Effector CD8-positive, alpha-beta T cell (primary cell): ENCODE measurements at places on chromosomes 1 and 21.

DNA sequence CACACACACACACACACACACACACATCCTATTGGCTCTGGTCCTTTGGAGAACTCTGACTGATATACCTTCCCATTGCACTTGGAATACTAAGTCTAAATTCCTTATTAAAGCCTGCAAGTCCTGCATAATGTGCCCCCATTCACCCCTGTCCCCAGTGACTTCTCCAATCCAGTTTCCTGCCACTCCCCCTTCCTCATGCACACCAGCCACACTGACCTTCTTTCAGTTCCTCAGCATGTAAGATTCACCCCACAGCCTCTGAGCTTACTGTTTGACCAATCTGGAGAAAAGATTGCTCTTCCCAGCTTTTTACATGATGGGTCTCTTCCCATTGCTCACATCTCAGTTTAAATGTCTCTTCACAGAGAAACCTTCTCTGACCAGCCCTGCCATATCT is 146.6 kb downstream of the TBX15 start:
- DNase-seq: no peak

DNA sequence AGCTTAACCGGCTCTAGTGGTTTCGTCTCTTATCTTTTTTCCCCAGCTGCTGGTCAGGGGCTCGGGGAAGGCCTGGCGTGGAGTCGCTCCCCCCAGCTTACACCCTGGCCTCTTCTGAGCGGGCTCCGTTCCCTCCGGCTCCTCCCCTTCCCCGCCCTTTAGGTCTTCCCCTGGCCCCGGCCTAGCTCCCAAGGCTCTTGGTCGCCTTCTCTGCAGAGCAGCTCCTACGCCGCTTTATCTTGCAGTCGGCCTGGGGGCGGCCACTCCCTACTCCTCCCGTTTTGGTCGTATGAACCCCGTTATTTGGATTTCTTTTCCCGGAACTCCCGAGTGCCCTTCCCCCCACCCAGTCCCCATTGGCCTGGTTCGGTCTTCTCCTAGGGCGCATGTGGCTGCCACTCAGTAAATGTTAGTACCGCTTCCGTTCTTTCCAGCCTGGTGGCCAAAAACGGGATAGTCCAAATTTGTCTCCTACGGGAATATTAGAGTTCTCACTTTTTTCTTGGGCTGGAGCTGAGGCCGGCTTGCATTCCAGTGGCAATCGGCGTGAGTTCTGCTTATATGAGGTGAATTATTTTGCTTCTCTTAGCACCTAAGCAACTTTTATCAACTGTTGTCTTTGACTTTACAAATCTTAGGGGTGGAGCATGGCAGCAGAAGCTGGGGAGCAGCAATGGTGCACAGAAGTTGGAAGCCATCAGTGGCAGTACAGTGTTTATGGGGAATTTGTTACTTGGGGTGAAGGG is 467 bp downstream of the THRAP3 start:
- peak; percentile 75 for DNase-seq

DNA sequence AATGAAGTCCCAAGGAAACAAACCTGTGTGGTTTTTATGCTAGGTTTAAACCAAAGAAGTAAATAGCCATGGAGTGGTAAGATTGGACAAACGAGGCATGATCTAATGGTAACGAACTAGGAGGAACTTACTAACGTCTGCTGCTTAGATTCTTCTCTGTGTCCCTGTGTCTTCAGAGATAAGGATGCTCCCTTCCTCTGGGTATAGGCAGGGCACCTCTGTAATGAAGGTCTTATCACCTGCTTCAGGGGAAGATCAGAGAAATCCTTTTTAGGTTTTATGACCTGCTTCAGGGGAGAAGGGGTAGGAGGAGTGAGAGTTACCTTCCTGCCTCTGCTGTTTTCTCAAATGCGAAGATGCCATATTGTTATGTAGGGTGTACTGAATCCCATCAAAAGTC is 214.9 kb upstream of the L1TD1 start:
- no peak for DNase-seq

GRCh38 chr1:153958961-153959260 is 499 bp upstream of the CRTC2 start:
- no peak for DNase-seq

- DNase-seq: peak; percentile 55
Observed at GRCh38 chr1:32240140-32240951, 6.7 kb upstream of the FAM167B start.

DNA sequence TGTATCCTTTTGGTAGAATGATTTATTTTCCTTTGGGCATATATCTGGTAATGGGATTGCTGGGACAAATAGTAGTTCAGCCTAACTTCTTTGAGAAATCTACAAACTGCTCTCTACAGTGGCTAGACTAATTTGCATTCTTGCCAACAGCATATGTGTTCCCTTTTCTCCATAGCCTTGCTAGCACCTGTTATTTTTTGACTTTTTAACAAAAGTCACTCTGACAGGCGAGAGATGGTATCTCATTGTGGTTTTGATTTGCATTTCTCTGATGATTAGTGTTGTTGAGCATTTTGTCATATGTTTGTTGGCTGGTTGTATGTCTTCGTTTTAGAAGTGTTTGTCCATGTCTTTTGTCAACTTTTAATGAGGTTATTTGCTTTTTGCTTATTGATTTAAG is 99.8 kb downstream of the UCK2 start:
- DNase-seq: no peak

DNA sequence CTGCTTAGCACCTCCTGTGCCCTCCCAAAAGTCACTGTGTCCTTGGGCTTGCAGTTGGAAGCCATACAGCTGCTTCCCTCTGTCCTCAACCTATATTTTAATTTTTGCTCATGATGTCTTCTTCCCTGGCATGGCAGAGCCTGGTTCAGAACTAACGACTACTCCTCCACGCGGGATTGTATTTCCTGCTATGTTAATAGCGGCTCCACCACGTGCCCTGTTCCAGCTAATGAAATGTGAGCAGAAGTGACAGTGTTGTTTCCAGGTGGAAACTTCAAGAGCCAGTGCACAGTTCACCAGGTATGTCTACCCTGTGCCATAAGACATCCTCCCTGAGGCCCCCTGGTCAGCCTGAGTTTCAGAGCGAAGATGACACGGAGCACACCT is 52.1 kb downstream of the DHRS3 start:
- DNase-seq: no peak

- DNase-seq: no peak
Observed at GRCh38 chr1:26079960-26080814, 12.8 kb upstream of the TRIM63 start.

DNA sequence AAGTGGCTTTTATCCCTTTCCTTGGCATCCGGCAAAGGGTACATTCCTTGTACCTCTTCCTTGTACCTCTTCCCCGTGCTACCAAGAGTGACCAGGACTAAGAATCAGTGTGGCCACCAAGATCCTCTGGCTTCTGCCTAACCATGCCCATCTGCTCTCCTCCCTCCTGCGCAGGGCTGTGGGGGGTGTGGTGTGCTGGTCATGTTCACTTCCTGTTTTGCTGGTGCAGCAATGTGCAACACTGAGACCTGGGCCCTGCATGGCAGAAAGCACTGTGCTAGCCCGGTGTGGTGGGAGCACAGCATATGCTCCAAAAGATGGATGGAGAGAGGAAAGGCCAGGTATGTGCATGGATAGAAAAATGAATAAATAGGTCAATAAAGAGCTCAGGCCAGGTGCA is 33.3 kb upstream of the TENT5C start:
- no peak for DNase-seq

DNA sequence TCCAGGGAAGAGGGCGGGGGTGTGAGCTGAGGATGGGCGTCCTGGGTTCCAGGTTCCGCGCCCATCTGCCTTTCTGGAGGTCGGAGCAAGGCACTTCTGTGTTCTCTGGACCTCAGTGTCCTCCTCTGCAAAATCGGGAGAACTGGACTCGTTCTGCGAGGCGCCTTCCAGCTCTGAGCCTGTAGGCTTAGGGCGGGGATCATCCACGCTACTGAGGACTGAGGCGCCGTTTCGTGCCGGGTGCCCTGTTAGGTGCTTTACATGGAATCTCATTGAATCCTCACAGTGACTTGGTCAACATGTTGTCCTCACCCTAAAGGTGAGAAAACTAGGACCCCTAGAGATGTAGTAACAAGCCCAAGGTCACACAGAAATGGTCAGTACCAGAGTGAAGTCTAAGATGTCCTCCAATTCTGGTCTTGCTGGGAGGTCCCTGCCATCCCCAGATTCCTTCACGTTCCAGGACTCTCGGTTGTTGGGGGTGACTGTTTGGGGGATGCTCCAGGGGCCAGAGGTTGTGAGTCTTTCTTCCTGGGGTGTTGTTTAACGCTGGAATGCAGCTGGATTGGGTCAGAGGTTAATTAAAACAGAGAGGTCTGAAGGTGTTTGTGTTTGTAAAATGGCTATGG is 677 bp downstream of the PRKAA2 start:
- DNase-seq: no peak

- DNase-seq: no peak
Observed at GRCh38 chr1:45243476-45244343, 37.3 kb upstream of the ZSWIM5 start.

GRCh38 chr1:223233410-223234169 is 90.5 kb upstream of the TLR5 start:
- no peak for DNase-seq

DNA sequence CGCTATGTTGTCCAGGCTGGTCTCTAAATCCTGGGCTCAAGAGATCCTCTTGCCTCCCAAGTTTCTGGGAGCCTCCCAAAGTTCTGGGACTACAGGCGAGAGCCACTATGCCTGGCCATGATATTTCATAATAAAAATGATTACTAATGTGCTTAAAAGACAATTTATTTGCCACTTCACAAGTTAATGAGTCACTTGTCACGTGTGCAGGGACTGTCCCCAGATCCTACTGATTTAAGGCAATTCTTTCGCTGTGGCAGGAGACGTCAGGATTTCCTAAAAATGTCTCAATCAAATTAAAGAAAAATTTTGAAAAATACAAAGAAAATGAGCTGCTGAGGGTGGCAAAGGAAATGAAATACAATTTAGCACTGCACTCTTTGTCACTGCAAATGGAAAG is 43.5 kb downstream of the B3GALNT2 start:
- no peak for DNase-seq

DNA sequence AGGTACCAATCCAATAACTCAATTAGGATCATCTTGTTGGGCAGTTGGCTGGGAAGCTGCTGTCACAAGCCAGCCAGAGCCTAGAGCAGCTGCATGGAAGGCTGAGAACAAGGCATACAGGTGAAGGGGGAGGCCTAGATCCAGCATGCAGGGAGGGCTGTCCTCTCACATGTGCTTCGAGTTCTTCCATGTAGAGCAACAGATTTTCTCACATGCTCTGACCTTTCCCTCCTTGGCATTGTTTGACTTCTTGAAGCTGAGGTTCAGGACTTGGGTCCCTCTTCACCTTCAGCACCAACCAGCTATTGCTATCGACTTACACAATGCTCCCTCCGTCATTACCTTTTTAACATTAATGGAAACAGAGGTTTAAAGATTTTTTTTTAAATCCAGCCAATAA is 257.7 kb downstream of the ATG4C start:
- no peak for DNase-seq

GRCh38 chr1:213564215-213564659 is 423.5 kb upstream of the PROX1 start:
- no peak for DNase-seq

DNA sequence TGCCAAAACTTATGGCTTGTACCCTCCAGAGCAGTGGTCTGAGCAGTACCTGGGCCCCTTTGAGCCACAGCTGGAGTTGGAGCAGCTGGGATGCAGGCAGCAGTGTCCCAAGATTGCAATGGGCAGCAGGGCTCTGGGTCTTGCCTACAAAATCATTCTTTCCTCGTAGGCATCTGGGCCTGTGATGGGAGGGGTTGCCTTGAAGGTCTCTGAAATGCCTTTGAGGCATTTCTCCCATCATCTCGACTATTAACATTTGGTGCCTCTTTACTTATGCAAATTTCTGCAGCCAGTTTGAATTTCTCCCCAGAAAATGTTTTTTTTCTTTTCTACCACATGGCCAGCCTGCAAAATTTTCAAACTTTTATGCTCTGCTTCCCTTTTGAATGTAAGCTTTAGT is 31.0 kb upstream of the TSPAN2 start:
- no peak for DNase-seq

GRCh38 chr1:70628973-70629372 is 217.9 kb downstream of the CTH start:
- no peak for DNase-seq

DNA sequence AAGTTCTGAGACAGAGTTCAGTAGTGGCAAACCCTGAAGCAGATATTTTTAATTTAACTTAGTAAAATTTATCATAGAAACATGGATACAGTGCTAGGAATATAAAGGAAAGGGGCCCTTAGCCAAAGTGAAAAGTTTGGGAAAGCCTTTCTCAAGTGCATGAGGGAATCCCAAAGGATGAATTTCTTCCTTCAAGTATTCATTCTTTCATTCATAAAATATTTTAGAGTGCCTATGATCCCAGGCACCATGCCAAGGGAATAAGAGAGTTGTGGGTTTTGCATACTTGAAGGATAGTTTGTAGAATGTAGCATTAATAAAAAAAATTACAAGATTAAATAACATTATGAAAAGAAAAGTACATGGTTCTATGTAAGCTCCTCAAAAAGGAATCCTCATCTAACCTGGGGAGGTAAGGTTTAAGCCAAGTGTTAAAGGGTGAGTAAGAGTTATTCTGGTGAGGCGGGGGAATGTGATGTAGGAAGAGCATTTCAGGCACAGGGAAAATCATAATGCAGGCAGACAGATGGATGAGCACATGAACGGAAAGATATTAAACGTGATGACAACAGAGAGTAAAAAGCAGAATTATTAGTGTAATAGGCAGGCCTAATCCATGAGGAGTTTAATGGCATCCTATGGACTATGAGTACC is 40.4 kb upstream of the NTNG1 start:
- DNase-seq: no peak

DNA sequence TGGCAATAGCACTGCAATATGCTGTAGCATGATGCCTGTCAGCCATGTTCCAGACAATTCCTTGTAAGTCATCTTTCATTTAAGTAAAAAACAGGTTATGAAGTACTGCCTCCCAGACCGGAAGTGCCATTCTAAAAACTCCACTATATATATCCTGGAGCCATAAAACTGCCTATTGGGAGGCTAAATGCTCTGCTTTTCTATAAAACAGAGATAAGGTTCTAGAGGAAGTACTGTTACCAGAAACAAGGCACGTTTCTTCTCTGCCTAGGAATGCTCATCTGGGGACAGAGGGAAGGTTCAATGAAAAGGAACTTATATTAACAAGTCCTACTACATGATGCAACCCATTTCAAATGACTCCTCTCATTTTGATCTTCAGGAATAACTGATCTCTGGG is 66.8 kb downstream of the GPR137B start:
- no peak for DNase-seq

DNA sequence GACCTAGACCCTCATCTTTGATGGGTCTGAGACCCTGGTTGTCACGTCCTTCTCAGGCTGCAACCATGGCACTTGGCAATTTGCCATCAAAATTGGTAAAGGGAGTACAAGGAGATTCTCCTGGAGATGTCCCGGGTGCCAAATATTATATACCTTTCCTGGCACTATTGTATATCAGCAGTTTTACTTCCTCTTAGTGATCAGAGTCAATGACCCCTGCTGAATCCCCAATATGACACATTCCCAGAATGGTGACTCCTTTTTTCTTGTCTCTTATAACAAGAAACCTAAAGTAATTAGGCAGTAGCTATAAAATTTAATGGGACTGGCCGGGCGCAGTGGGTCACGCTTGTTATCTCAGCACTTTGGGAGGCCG is 39.6 kb upstream of the CDC42BPA start:
- DNase-seq: no peak

- DNase-seq: no peak
Observed at GRCh38 chr1:4601941-4602340, 52.5 kb upstream of the AJAP1 start.

GRCh38 chr1:200381256-200381984 is 28.4 kb downstream of the ZNF281 start:
- no peak for DNase-seq
